Neural crest cell (in vitro differentiated cells): ENCODE measurements at places on chromosomes 2 and 18.
A peak's percentile ranks its signal among the peaks of the same experiment; 100 is the strongest.

DNA sequence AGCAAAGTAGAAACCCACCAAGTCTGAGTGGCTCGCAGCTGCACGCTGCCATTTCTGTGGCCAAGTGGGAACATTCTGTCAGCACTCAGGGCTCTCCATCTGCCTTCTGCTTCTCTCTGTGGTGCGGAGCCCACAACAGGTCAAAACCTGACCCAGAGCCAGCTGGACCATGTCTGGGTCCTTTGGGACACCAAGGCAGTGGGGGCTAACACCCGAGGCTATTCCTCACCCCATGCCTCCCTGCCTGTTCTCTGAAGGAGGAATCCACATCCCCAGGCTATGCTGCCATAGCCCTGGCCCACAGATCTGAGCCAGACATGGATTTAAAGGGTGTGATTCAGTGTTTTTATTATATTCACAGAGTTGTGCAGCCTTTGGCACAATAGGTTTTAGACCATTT lies 86.4 kb downstream of the SNTG2 start:
- no peak for DNase-seq

- no peak for DNase-seq
Measured at GRCh38 chr2:39996653-39997080, 217.6 kb upstream of the THUMPD2 start.

DNA sequence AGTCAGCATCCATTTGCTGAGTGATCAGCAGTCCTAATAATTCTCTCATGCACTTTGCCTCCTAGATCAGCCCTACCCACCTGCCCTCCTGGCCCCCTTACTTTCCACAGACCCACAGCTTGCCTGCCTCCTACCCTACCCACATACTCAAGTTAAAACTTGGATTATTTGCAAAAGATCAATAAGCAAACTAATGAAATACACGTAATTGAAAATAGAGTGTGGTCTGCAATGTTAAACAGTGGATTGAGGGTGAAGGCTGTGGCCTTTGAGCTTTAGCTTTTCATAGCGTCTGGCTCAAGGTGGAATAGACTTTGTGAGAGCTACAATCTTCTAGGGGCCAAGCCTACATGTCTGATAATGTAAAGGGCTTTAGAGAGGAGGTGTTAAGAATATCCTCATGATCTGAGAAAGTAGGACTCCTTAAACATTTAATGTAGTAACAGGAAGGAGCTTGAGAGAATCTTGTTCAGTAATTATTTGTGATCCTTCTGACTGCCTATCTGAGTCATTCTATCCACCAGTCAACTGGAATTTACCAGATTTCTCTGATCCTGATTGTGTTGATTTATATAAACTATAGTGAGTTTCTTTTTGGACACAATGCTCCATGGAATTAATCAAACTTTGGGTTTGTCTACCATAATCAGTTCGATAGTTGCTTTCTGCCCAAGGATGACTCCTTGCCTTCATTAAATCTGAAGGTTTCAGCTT lies 310.0 kb downstream of the HRH4 start:
- no peak for DNase-seq

GRCh38 chr18:31241900-31242409 lies 76.0 kb upstream of the DSG1 start:
- peak; percentile 65 for DNase-seq

DNA sequence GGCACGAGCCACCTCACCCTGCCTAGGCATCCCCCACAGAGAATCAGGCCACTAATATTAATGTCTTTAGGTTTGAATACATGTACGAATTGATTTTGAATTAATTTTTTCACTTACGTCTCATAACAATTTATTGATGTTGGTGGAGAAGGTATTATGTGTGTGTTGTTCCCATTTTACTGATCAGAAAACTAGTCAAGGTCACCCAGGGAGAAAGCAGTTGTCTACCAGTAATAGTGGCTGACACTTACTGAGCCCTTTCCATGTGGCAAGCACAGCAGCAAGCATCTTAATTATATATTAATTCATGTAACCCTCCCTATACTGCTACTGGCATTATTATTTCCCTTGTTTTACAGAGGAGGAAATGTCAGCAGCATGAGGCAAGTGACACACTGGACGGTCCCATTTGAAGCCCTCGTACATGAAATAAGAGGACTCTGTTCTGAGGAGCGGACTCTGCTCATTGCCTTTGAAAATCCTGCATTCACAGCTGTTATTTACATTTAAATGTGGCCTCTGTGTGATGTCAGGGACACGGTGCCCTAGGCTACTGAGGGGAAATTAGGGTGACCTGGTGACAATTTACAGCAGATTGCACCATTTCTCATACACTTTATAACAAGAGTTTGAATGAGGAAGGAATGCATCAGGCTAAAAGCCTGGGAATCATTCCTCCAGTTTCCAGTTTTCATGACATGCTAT lies 30.9 kb upstream of the KCNE4 start:
- no peak for DNase-seq

GRCh38 chr2:129849559-129850160 lies 129.8 kb upstream of the RAB6C start:
- no peak for DNase-seq

GRCh38 chr2:63613391-63613901 lies 24.7 kb downstream of the MDH1 start:
- no peak for DNase-seq

GRCh38 chr2:158936978-158937377 lies 31.5 kb upstream of the TANC1 start:
- DNase-seq, result no peak

GRCh38 chr2:212592695-212593094 lies 54.1 kb upstream of the ERBB4 start:
- no peak for DNase-seq

GRCh38 chr2:191950132-191950874 lies 103.4 kb upstream of the CAVIN2 start:
- DNase-seq, result no peak

DNA sequence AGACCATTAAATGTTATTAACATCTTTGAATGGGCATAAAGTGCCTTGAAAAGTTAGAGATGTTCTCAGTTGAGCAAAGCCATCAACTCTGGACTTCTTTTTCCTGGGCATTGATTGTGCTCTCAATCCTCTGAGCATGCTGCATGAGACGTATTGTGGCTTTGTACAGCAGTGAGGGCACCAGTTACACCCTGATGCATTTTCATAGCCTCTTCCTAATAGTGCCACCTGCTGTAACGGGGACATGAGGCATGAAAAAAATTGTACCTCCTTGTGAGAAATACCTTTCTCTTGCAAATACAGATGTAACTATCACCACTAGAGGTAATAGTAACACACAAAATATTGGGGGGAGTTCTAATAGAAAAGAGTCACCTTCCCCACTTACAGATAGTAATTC lies 697.5 kb downstream of the TMEM182 start:
- no peak for DNase-seq

DNA sequence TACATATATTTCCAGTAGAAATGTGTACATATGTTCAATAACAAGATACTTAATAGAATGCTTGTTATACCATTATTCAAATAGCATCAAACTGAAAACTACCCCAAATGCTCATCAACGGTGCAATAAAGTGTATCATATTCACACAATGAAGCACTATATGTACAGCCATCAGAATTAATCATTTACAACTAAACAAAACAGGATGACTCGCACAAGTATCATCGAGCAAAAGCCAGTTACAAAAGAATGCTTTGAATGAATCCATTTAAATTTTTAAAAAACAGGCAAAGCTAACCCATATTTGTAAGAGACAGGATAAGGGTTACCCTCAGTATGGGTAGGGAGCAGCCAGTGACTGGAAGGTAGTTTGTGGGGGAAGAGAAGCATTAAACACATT lies 132.8 kb upstream of the PDE1A start:
- no peak for DNase-seq

GRCh38 chr2:120794716-120795115 lies 59.0 kb downstream of the GLI2 start:
- DNase-seq, result no peak
